Type B pancreatic cell (in vitro differentiated cells): ENCODE measurements at places on chromosomes 7 and 10.

GRCh38 chr10:48289501-48290238 lies 15.2 kb upstream of the FRMPD2 start:
- no peak for DNase-seq

DNA sequence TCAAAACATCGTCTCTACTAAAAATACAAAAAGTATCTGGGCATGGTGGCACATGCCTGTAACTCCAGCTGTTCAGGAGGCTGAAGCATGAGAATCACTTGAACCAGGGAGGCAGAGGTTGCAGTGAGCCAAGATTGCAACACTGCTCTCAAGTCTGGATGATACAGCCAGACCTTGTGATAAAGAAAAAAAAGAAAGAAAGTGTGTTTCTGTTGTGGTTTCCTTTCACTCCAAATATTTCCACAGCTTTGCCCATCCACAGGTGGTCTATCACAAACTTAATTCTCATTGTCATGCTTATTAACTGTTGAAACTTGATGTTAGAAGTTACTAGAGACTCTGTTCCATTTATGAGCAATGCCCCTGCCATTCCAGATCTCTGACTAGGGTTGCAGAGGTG lies 316.0 kb upstream of the SEMA3C start:
- DNase-seq, result no peak

- no peak for DNase-seq
These were observed 150.9 kb downstream of the PRKAG2 start for GRCh38 chr7:151725844-151726651.

DNA sequence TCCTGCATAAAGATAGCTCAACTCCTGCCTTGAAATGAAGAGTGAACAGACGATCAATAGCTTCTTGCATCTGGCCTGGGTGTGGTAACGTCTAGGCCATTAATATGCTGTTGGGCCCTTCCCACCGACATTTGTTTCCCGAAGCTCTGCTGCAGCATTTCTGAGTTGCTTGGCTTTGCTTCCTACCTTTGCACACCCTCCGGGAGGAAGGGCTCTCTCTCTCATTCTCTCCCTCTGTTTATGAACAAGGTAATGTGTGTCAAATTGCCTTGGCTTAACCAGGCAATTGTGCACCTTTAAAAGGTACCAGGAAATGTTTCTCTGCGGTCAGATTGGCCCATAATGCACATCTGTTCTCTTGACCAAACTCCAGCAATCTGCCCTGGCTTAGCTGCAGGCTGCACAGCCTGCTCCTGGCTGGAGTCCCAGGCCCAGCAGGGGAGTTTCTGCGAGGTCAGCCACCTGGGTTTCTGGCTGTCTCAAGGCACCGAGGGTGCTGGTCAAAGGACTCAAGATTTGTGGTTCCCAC lies 223.7 kb downstream of the SNX10 start:
- no peak for DNase-seq

- DNase-seq, result no peak
These were observed 348.9 kb downstream of the PTPRN2 start for GRCh38 chr7:158238616-158239289.

GRCh38 chr10:62554632-62555199 lies 180.5 kb downstream of the ZNF365 start:
- no peak for DNase-seq

DNA sequence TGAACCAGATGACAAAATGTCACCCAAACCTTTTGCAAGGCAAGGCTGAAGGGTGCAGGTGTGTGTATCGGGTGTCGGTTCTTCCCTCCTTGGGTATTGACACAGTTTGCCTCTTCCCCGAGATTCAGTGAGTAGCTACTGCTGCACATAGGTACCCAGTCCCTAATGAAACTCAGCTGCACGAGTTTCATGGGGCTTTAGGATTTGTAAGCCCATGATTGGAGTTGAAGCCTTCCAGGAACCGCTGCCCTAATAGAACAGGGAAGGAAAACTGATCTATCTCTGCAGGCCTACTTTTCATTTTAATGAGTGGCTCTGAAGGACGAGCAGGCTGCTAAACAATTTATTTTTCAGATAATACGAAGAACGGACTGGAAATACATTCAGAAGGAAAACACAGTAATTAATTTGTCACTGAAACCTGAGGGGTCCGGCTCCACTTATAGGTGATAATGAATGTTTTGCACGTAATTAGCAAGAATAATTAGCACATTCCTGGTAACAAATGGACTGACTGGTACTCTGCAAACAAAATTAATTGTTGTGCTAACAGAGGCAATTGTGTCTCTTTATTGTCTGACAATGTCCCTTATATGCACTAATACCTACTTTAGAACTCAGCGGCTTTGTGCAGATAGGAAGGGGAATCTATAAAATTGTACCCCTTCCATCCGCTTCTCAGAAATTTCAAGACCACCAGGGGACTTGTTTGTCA lies 49.6 kb upstream of the FZD8 start:
- DNase-seq, result no peak

DNA sequence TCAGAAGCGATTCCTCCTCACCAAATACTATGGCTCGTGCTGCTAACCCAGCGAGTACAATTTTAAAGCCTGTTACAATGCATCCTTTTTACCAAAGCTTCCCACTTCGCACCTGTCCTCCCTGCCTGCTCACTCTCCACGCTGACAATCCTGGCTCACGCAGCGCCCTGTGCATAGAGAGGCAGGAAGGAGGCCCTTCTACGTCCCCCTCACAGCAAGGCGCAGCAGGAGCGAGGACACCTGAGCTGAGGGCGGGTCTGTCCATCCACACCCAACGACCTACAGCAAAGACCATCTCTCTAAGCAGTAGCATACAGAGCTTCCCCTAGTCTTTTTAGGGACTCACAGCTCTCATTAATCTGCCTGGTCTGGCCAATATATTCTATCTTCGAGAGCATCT lies 46.0 kb downstream of the MKI67 start:
- DNase-seq, result no peak

GRCh38 chr10:70054902-70055301 lies 2.3 kb downstream of the MACROH2A2 start:
- DNase-seq, result no peak

DNA sequence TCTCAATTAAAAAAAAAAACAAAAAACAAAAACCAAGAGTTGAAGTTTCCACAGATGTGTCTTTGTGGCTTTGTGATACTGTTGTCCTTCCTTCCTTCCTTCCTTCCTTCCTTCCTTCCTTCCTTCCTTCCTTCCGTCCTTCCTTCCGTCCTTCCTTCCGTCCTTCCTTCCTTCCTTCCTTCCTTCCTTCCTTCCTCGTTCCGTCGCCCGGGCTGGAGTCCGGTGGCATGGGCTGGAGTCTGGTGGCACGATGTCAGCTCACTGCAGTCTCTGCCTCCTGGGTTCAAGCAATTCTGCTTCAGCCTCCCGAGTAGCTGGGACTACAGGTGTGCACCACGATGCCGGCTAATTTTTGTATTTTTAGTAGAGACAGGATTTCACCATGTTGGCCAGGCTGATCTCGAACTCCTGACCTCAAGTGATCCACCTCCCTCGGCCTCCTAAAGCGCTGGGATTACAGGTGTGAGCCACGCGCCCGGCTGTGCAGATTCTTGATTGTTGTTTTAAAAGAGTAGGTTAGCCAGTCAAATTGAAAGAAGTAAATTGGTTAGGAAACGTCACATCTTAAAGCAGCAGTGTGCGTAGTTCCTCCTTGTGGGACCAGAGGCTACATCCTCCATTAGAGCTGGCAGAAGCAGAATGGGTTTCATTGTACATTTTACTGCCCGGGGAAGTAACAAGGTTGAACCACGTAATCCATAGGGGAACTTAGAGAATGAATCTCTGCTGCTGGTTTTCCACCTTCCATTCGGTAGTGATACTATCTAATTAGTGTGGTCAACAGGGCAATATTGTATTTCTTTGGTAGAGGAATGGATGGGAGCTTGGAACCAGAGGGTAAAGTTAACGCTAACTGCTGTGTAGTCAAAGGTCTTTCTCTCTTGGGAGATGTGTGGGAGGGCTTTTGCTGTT lies 20.6 kb downstream of the DNAJB6 start:
- DNase-seq, result no peak

GRCh38 chr7:15837306-15837950 lies 150.9 kb upstream of the MEOX2 start:
- DNase-seq, result no peak

DNA sequence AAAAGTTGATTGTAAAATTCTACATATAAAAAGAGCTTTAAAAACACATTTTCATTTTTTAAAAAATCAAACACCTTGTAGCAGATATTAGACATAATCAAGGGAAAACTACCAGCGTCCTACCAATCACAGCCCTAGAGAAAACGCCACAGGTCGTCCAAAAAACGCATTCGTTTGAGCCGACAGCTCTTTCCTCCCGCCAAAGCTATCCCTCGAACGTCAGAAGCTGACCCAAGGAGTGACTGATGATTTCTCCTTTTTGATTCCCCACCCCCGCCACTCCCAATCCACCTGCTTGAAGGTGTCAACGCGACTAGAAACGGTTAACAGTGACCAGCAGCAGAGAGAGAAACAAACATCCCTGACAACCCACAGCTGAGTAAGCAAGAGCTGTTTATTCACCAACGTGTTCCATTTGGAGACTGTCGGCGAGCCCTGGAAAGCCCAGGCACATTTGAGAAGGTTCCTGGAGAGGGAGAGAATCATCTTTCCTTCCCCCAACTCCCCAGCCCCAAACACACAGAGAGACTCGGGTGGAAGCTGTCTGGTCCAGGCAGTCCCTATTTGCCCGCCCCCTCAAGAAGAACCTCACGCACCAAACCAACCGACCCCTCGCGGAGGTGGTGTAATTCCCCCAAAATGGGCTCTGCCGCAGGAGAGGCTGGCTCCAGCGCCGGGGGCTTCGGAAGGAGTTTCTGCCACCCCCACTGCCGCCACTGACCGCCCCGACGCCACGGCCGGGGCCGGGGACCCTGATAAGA lies 622 bp downstream of the CPEB3 start:
- DNase-seq, result no peak

DNA sequence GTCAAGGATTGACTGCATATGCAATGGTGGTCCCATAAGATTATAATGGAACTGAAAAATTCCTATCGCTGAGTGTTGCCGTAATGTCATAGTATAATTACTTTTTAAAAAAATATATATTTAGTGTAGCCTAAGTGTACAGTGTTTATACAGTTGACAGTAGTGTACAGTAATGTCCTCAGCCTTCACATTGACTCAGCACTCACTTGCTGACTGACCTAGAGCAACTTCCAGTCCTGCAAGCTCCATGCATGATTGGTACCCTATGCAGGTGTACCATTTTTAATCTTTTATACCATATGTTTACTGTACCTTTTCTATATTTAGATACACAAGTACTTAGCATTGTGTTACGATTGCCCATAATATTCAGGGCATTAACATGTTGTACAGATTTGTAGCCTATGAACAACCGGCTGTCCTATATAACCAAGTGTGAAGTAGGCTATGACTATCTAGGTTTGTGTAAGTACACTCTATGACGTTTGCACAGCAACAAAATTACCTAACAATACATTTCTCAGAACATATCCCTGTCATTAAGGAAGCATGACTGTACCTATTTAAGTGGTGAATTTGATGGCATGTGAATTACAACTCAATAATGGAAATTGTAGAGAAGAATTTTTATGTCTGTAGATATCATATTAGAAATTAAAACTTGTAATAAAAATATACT lies 40.9 kb downstream of the CCNY start:
- no peak for DNase-seq

DNA sequence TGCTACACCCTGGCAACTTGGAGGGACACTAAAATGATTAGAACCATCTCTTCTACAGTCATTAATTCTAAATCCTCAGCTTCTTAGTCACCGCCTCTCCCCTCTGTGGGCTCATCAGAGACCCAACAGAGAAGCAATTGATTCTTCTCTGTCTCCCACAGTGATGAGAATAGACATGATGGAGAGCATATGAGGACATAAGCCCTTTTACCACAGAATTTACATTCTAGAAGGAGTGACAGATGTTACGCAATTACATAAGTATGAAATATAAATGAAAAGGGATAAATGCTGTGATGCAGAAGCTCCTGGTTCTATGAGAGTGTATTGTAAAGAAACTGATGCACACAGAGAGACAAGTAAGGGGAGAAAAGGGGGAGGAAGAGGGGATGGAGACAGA lies 18.1 kb upstream of the ABCB5 start:
- no peak for DNase-seq

GRCh38 chr7:122616951-122617350 lies 82.0 kb downstream of the RNF133 start:
- DNase-seq, result no peak

DNA sequence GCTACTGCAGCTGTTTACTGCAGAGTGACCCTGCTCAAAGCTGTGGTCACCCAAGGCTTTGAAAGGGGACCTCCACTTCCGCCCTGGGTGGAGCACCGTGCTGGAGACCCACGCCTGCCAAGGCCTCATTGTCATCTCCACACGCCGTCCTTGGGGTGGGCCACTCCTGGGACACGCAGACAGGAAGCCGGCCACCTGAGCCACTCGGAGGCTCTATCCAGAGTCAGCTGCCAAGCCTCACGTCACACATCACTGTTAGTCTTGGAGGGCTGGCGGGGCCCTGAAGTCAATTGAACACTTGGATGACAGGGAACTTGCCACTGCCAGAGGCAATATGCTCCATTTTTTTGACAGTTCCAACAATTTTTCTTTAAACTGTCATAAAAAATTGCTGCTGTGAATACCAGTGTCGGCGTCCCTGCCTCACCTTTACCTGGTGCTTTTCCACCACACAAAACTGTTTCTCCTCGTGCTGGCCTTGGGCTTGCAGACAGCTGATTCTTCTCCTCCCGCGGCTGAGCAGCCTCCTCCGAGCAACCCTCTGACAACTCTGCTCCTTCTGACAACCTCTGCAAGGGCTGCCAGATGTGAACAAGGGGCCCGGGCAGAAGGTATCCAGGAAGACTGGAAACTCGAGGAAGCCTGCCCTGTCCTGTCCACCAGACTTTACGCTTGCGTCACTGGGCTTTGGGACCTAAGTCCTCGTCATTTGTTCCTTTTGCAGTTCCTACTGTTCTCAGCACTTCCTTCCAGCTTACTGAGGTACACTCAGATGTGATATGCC lies 81.9 kb downstream of the EGFR start:
- DNase-seq, result no peak

- DNase-seq, result peak; percentile 78
These were observed 5.5 kb downstream of the ZNF503 start for GRCh38 chr10:75395932-75396630.

DNA sequence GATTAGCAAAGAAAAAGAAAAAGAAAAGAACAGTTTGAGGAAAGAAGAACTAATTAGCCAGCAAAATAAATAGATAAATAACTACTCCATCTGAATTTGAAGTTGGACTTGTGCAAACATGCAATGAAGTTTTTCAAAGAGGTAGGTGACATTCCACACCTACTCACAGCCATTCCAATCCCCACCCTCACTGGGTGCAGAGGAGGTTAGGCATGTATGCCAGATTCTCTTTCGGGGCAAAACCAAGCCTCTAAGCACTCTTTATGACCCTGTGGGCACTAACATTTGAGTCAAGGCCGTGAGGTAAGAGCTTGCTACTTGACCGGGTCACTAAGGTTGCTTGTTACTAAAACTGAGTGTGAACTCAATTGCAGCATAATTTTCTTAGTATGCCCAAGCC lies 108.4 kb upstream of the SEMA3A start:
- no peak for DNase-seq

DNA sequence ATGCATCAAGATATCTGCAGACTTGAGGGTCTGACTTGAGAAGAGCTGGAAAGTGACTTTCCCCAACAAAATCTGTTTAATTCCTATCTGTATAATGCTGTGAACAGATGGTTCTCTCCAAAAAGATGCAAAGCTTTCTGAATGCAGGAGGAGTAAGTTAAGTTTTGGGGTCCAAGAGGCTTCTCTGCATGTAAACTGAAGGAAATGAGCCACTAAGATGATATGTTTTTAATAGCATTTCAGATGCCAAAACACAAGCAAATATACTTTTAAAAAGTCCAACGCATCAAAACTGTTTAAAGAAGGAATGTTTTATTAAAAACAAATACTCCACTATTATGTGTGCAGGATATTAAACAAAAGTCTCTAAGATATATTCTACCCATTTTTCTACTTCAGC lies 137.0 kb downstream of the STRA8 start:
- DNase-seq, result no peak
